ENCODE measurements at places on chromosomes 4 and X.

- no peak for DNase-seq
Measured at GRCh38 chr4:178953447-178954120, 1511.3 kb upstream of the AGA start.

DNA sequence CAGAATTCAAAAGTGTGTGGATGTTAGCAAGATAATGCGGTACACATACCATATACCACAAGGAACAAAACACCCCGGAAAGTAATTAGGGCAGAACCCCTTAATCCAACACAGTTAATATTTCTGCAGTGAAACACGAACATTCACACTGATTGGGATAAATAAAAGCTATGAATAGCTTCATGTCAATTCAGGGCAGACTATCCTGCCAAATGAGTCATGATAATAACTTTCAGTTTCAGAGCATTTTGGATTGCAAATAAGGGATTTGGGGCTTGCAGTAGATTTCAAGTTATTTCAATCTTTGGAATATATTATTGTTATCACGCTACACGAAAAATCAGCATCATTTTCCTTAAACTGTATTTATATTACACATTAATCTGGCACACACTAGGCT is 24.3 kb downstream of the IRF2 start:
- DNase-seq, result no peak

- DNase-seq, result no peak
Measured at GRCh38 chrX:139815771-139816170, 107.8 kb upstream of the MCF2 start.

DNA sequence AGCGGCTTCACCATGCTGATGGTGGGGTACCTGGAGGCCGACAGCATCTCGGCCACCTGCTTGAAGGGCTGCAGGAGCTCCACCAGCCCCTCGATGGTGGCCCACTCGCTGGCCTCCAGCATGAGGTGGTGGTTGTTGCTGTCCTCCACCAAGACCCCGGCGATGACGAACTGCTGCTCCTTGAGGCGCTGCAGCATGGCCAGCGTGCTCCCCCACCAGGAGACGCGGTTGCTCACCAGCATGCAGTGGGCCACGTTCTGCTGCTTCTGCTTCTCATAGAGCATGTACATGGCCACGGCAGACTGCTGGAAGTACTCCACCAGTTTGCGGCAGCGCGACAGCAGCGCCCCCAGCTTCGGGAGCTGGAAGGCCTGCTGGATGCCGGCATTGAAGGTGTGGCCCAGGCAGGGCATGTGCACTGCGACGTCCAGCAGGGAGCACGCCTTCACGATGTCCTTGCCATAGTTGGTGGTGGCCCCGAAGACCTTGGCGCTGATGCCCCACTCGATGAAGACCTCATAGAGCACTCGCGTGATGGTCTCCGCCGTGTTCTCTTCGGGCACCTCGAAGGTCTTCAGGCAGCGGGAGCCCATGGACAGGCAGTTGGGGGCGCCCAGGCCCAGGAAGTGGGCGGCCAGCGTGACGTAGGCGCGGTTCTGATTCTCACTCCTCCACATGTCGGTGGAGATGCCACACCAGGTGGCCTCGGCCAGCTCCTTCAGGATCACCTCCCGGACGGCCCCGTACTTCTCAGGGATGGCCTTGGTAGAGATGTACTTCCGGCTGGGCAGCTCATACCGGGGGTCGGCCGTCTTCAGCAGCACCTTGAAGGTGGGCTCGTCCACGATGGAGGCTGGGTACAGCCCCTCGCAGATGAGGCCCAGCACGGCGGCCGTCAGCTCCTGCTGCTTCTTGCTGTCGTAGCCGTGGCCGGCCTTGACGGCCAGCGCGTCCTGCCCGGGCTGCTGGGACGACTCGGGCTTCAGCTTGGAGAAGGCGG is 11.0 kb downstream of the DHRSX start:
- no peak for DNase-seq

- DNase-seq, result peak; percentile 29
Measured at GRCh38 chr4:34720571-34720970, 1523.7 kb downstream of the ARAP2 start.

DNA sequence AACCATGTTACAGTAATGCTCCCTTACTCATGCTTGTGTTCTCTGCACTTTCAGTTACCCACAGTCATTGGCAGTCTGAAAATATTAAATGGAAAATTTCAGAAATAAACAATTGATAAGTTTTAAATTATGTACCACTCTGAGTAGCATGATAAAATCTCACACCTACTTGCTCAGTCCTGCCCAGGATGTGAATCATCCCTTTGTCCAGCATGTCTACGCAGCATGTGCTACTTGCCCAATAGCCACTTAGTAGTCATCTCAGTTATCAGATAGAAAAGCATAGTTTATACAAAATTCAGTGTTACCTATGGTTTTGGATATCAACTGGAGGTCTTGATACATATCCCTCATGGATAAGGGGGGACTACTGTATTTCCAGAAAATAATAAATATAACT is 577.1 kb downstream of the GALNTL6 start:
- DNase-seq, result no peak

DNA sequence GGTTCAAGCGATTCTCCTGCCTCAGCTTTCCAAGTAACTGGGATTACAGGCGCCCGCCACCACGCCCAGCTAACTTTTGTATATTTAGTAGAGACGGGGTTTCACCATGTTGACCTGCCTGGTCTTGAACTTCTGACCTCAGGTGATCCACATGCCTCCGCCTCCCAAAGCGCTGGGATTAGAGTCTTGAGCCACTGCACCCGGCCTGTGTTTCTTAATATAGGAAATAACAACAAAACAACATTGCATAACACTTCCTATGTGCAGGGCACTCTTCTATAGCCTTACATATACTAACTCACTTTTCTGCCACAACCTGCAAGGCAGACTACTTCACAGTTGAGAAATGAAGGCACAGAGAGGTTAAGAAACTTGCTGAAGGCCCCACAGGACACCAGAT is 12.8 kb upstream of the TMEM131L start:
- DNase-seq, result no peak

DNA sequence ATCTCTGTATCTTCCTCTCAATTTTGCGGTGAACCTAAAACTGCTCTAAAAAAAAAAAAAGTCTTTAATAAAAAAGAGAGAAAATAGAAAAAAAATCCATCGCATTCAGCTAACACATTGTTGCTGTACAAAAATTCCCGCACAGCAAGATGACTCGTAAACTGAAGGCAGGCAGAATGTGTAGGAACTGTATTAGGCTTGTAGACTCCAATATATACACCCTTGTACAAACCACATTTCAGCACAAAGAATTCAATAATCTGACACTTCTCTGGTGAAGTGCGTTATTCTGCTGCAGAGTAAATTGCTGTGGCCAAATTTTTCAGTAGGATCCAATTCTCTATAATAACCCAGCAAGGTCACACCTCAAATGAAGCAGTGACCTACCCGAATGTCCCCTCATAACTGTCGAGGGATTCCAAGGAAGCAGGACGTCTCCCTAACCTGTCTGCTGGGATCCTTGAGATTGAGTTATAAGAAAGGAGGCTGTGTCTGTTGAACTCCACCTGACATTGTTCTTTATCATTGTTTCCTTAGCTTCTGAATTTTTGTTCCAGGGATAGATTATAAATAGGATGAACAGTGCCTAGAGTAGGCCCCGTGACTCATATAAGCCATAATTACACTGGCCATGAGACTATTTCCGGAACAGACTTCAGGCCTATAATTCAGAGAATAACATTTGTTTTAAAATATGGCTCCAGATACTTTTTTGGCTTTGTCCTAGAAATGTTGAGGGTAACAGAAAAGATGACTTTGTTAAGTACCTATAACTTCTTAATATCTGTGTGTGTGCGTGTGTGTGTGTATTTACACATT is 348.3 kb downstream of the PCDH7 start:
- no peak for DNase-seq

- DNase-seq, result no peak
Measured at GRCh38 chrX:127389900-127390299, 570.4 kb downstream of the PRR32 start.

- DNase-seq, result no peak
Measured at GRCh38 chr4:113548303-113548702, 213.2 kb downstream of the CAMK2D start.

DNA sequence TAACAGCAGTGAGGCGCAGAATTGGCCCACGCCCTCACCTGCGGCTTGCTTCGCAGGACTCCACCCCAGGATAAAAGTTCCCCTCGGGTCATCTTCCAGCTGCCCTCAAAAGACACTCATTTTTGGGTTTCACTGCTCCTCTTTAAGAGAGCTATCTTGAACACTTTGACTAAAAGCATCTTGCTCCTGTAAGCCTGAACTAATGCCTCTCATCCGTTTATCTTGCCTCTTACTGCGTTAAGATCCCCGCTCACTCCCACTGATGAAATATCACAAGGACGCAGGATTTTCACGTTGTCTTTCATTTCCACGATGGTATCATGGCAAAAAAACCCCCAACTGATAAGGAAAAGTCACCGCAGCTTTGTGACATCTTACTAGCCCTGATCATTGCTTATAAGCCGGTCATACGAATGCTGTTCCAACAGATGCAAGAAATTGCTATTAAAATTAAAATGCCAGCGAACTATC is 591 bp upstream of the ACSL4 start:
- DNase-seq, result no peak

DNA sequence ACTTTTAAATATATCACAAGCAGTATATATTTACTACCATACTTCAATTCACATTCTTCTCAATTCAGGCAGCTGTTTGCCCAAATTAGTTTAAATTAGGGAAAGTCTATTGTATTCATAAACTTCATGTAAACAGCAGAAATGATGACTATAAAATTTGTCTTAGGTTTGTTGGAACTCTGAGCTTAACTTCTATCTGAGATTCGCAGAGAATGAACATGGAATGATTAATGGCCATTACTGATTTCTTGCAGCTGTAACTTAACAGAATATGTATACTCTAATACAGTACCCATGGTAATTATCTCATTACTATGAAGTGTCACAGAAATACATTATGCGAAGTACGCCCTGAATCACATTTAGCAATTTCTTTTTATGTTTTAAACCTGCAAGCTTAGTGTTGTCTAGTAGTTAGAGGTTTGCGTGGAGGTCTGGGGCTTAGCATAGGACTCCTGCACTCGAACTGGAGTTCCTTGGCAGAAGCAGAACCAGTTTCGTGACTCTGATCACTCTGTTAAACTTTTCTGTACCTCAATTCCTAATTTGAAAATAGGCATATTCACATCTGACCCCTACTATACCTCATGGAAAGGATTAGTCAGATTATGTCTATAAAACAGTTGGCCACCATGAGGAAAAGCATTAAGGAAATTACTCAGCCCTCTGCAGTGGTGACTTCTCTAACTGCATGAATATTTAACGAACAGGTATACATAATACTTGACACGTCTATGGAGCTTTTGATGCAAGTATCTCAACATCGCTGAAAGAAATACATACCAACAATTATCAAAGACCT is 243.2 kb downstream of the MGST2 start:
- no peak for DNase-seq

DNA sequence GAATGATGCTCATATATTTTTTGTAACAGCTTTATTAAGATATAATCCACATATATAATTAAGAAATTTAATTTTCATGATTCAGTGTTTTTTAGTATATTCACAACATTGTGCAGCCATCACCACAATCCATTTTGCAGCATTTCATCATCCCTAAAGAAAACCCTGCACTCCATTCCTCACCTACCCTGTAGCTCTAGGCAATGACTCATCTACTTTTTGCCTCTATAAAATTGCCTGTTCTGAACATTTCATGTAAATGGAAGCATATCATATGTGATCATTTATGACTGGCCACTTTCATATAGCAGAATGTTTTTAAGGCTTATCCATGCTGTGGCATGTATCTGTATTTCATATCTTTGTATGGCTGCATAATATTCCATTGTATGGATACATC is 339.9 kb downstream of the MAPK10 start:
- DNase-seq, result no peak

- no peak for DNase-seq
Measured at GRCh38 chrX:133590703-133591505, 175.6 kb upstream of the GPC4 start.

- DNase-seq, result no peak
Measured at GRCh38 chr4:160423879-160424451, 1321.1 kb downstream of the RAPGEF2 start.

Measured in SW480 (cell line).